ENCODE measurements at places on chromosomes 4 and X.

DNA sequence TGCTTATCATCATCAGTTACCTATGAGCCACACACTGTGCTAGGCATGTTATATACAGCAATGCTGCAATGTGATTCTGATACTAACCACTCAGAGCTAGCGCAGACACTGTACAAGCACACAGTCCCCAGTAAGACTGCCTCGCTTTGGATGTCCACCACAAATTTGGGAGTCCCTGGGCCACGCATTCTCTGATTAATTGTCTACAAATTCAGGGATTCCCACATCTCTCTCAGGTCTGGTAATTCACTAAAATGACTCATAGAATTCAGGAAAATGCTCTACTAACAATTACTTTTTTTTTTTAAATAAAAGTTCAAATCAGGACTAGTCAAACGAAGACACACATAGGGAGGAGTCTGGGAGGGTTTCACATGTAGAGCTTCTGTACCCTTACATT lies 652.1 kb upstream of the AADAT start:
- DNase-seq, result no peak

- no peak for DNase-seq
Observed at GRCh38 chrX:19686876-19687275, 171.6 kb upstream of the MAP3K15 start.

DNA sequence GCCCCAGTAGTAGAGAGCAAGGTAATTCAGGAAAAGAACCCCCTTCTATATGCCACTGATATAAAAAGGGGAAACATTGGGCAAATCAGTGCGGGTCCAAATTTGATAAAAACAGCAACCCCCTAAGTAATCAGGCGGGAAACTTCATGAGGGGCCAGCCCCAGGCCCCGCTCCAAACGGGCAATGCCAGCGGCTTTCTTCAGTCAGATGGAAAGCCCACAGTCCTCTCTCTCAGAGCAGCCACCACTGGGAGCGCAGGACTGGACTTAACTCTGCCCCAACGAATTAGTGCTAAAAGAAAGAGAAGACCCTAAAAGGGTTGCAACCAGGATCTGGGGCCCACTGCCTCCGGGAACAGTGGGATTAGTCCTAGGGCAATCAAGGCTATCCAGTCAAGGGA lies 9.9 kb downstream of the MAGEA11 start:
- no peak for DNase-seq

- no peak for DNase-seq
Observed at GRCh38 chr4:79088946-79089691, 149.9 kb upstream of the PAQR3 start.

DNA sequence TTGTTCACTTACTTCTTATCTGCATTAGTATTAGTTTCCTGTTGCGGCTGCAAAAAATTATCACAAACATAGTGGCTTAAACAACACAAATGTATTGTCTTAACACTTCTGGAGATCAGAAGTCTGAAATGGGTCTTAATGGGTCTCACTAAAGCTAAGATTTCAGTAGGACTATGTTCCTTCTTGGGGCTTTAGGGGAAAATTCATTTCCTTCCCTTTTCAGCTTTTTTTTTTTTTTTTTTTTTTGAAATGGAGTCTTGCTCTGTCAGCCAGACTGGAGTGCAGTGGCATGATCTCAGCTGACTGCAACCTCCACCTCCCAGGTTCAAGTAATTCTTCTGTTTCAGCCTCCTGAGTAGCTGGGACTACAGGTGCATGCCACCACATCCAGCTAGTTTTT lies 78.1 kb upstream of the KLF3 start:
- no peak for DNase-seq

DNA sequence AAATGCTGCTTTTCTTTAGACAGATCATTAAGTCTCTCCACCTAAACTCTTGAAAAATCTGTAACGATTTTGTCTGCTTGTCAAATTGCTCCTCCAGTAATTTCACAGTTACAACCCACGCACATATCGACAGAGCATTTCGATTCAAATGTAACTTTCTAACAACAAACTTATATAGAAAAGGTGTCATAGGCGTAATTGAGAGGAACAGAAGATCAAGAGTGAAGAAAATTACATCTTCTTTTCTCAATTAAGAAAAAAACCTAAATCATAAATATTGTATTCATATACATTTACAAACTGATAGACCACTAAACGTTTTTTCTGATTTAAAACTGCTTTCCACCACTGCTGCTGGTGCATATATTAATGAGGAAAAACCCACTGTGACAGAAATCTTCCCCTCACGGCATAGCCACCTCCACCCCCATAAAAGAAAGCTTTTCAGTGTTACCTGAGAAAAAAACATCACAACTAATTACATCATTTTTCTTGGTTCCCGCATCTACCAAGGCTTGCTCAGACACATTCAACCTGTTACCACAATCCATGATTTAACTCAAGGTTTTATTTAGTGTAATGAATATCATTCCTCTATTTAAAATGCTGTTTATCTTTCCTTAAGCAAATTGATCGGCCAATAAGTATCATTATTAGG lies 1.9 kb downstream of the GPM6A start:
- no peak for DNase-seq

- DNase-seq, result no peak
Observed at GRCh38 chrX:13955975-13956374, 73.7 kb downstream of the GEMIN8 start.

DNA sequence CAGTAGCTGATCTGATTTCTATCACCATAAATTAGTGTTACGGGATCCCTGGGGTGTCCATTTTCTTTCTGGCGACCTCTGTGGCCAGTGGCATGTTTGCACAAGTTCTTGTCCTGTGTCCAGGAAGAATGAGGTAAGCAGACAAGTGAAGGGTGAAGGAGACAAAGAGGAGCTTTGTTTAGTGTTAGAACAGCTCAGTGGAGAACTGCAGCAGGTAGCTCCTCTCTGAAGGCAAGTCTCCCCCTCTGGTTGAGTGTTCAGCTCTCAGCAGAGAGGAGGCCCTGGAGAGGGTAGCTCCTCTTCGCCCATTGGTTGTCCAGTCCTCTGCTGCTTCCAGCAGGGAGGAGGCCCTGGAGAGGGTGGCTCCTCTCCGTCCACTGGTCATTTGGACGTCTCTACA lies 47.2 kb downstream of the DMP1 start:
- no peak for DNase-seq

GRCh38 chrX:135984791-135985156 lies 461 bp upstream of the SLC9A6 start:
- no peak for DNase-seq

DNA sequence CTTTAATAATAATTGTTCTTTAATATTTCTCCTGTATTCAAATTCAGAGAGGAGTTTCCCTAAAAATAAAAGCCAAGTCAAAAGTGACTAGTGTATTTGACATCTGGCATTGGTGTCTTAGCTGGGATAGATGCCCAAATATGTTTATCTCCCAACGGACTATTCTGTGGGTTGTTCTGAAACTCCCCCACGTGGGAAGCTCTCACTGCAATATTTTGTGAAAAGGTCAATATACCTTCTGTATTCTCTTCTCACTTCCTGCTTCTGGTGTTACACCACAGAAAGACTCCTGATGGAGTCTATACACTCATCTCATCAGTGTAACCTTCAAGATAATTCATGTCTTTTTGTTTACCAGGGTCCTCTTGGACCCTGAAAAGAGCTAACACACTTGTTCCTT lies 2052.8 kb upstream of the TENM3 start:
- DNase-seq, result peak; percentile 62

DNA sequence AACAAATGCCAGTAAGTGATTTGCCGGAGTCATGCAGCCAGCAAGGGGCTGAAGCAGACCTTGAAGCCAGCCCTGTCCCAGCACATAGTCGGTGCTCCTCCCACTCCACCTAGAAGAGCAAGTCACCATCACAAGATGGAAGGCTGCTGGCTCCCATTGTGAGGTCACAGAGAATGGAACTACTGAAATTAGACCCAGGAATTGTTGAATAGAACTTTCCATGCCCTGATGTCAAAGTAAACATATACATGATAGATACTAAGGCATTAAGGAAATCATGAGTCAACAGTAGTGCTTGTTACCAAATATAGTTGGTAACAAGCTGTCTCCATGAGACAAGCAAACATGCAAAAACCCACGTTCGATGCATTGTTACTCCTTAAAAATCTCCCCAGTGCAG lies 177.1 kb upstream of the MID1 start:
- DNase-seq, result no peak

GRCh38 chr4:171565130-171565788 lies 247.9 kb upstream of the GALNTL6 start:
- DNase-seq, result peak; percentile 53

DNA sequence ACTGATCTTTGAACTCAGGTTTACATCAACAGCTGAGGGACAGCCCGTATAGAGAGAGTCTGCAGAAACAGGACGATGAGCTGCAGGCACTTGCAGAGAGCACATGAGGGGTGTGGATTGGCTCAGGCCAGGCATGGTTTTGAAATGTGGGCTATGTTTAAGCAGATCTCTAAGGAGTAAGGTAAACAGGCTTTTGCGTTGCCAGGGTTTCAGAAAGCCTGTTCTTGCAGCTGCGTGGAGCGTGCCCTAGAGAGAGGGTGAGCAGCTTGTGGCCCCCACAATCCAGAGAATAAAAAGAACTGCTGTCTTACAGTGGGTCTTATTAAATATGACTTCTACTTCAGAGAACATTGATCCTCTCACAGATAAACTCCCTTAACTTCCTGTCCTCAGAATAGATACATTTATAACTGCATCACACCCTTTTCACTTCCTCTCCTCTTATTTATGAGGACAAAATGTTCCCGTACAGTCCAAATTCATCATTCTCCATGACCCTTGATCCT lies 64.1 kb downstream of the TMA16 start:
- peak; percentile 50 for DNase-seq

Measured in GM12865 (cell line).